ENCODE measurements at places on chromosomes 1 and 21.

- DNase-seq = no peak
Measured at GRCh38 chr1:81967951-81968350, 167.2 kb downstream of the ADGRL2 start.

GRCh38 chr1:184395370-184395769, 8.5 kb downstream of the C1orf21 start:
- no peak for DNase-seq

GRCh38 chr1:12541274-12542137, 76.5 kb downstream of the DHRS3 start:
- peak; percentile 52 for DNase-seq

- peak; percentile 35 for DNase-seq
Measured at GRCh38 chr1:117371441-117372151, 4.3 kb downstream of the MAN1A2 start.

GRCh38 chr21:42404539-42404938, 837 bp downstream of the UBASH3A start:
- no peak for DNase-seq

DNA sequence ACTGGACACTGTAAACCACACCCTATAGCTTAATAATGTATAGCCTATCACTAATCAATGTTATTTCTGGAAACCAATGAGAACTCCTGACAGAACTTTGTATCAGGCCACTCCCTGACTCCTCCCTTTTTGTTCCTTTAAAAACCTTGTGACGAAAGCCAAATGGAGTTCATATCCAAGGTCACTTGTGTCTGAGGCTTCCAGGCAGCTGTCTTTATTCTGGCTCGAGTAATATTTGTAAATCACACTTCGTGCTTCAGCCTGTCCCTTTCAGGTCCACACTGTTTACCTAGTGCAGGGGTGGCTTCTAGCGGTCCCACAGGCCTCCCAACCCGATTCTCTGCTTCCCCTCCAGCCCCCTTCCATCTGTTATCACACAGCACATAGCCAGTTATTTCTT, 16.2 kb upstream of the CAPN9 start:
- DNase-seq = no peak

GRCh38 chr1:59669752-59670312, 144.9 kb upstream of the HOOK1 start:
- peak; percentile 87 for DNase-seq

- DNase-seq = no peak
Measured at GRCh38 chr1:232421143-232421796, 208.7 kb downstream of the SIPA1L2 start.

DNA sequence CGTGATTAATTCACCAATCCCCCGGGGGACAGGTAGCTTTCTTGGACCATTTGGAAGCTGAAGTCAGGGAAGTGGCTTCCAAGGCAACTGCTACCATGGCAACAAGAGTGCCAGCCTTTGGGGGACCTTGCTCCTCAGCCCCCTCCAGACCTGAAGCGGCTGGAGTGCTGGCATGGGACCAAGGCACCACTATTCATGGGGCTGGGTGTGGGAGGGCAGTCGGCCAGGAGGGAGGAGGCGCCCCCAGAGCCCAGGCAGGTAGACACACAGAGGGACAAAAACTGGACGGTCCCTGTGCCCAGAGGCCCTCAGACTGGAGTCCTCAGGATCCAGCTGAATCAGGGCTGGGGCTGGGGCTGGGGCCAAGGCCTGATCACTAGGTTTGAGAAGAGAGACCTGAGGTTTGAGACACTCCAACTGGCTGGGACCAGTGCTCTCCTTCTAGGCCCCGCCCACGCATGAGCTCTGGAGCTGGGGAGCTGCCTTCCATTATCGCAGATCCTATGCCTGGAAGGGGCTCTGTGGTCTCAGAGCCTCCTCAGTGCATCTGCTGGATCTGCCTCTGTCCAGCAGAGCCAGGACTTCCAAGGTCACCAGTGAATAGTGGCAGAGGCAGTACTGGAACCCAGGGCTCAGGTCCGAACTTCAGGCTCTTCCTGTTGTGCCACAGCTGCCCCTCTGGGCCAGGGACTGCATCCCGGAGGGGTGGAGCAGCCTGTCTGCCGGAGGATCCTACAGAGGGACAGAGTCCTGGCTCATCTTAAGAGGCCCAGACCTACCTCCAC, 3.3 kb upstream of the KNCN start:
- no peak for DNase-seq

DNA sequence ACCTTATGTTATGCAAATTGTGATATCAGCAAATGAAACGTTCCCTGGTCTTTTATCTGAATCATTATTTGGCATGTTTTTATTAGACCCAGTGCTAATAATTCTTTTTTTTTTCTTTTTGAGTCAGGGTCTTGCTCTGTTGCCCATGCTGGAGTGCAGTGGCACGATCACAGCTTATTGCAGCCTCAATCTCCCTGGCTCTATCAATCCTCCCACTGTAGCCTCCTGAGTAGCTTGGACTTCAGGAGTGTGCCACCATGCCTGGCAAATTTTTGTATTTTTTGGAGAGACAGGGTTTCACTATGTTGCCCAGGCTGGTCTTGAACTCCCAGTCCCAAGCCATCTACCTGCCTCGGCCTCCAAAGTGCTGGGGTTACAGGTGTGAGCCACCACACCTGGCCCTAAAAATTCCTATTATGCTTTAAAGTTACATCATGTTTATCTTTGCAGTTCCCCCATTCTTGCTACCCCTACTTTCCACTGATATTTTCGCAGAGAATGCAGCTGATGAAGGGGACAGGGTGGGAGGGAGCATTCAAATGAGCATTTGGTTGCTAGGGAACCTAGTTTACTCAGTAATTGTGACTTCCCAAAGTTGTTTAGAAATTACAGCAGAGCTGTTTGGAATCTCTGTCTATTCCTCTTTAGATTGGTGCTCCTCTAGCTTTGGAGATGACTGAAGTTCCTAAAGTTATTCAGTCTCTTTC, 18.4 kb downstream of the C1orf21 start:
- no peak for DNase-seq

GRCh38 chr1:192151176-192151575, 7.1 kb upstream of the RGS18 start:
- DNase-seq = no peak

GRCh38 chr21:27954543-27955165, 987.8 kb upstream of the ADAMTS5 start:
- peak; percentile 6 for DNase-seq

GRCh38 chr1:34754964-34755637, at the start of gene GJB5:
Gene GJB5 (plus strand): TSS chr1:34755047. CDS start chr1:34757331, 2,284 bp downstream.
- DNase-seq = no peak

- no peak for DNase-seq
Measured at GRCh38 chr1:116343019-116343418, 30.0 kb upstream of the ATP1A1 start.

DNA sequence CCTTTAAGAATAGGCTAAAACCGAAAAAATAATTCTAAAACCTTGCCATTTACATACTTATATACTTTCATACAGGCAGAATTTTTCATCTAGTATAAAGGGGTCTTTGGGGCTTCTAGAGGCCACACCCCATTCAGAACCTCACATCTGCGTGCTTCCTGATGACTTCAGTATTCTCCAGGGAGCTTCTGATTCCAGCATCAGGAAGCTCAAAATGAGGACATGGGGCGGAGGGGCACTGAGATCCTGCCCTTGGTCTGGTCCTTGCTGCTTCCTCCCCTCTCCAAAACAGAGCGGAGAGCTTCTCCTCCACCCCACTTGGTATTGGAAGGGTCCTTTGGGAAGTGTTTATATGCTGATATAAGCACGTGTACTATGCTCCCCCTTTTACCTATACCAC, 13.8 kb downstream of the PAX7 start:
- DNase-seq = no peak

GRCh38 chr1:155529109-155529508, 33.5 kb downstream of the ASH1L start:
- DNase-seq = no peak

DNA sequence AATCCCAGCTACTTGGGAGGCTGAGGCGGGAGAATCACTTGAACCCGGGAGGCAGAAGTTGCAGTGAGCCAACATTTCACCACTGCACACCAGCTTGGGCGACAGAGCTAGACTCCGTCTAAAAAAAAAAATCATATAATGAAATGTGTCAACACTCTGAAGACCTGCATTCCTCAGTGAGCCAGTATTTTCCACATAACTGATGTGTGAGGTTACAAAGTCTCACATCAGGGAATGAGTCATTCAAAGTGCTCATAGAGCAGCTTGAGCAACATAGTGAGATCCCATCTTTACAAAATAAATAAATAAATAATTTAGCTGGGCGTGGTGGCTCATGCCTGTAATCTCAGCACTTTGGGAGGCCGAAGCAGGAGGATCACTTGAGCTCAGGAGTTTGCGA, 65.5 kb downstream of the CASZ1 start:
- DNase-seq = peak; percentile 71

DNA sequence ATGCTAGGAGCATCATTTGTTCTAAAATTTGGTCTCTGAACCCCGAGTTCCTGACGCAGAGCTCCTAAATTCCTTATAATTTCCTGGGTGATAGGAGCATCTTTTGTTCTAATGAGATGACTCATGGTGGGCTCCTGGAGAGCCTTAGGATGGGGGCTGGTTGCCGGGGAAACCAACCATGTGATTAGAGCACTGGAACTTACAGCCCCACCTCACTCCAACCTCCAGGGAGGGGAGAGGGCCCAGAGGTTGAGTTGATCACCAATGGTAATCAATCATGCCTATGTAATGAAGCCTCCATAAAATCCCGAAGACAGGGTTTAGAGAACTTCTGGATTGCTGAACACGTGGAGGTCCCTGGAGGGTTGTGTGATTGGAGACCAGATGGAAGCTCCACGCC, 7.7 kb downstream of the SHISAL2A start:
- no peak for DNase-seq

Measured in AG20443 (cell line).